GM12892 (cell line): ENCODE measurements at places on chromosomes 11 and 22.

- no peak for DNase-seq
These were observed 283.5 kb downstream of the SWAP70 start for GRCh38 chr11:9947231-9947864.

GRCh38 chr11:98434296-98434695 lies 586.5 kb upstream of the CNTN5 start:
- DNase-seq, result no peak

DNA sequence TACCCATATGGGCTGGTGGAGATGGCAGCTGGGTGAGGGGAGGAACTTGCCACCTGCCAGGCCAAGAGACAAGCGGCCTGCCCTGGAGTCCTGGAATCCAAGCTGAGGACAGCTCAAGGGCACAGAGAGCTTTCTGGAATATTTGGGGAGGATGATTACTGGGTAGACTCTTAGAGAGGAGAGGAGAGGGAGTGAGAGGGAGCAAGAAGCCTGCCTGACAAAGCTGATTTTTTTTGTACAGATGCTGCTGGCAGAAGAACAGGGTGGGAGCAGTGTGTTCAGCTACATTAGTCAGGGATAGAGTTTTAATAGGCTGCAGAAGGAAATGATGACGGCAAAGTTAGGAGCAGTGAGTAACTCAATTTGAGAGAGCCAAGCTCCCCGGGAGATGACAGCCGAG lies 299.3 kb downstream of the NXPE2 start:
- DNase-seq, result no peak

- no peak for DNase-seq
These were observed 4.7 kb downstream of the DDIAS start for GRCh38 chr11:82906236-82906635.

GRCh38 chr11:65298131-65298535 lies 16.5 kb upstream of the CDC42EP2 start:
- DNase-seq, result no peak

- DNase-seq, result no peak
These were observed 52.2 kb downstream of the ANO5 start for GRCh38 chr11:22244986-22245592.

DNA sequence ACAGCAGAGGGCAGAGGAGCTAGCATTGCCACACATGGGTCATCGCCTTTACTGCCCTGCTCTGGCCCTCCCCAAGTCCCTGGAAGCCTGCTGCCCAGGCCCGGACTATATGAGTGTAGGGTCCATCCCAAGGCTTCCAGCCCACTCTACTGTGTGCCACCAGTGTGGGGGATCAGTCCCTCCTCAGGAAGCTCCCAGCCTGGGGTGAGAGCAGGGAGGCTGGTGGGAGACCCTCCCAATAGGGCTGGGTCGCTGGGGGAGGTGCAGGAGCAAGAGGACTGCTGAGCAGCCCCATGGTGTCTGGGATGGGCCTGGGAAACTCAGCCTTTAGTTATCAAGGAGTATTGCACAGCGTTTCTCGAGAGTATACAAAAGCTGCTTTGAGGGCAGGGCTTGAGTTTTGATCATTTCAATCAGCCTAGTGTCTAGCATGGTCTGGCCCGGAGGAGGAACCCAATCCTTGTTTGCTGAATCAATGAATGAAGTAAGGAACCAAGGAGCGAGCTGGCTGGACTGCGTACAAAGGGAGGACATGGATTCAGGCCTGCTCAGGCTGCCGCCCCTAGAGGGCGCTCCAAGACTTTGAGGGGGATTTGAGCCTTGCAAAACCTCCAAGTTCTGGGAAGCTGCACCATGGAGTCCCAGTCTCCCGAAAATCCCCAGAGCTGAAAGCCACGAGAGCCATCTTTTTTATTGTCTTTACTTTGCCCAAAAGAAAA lies 89.0 kb upstream of the PARVA start:
- DNase-seq, result peak; percentile 63

- no peak for DNase-seq
These were observed 78.8 kb upstream of the NECTIN1 start for GRCh38 chr11:119807841-119808240.

DNA sequence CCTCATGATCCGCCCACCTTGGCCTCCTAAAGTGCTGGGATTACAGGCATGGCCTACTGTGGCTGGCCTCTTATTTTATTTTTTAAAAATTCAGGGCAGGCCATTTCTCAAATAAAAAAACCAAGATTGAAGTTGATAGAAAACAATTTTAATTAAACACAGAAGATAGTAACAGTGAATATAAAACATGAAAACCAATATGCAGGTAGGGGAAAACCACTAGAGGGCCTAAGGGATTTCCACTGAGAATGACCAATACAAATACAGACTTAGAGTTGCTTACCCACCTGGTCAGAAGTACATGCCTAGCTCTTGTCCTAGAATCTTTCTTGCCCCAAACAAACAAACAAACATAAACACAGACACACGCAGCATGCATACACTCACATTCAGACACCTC lies 1.7 kb upstream of the RTCB start:
- DNase-seq, result no peak

- DNase-seq, result no peak
These were observed 849 bp upstream of the APOBEC3B start for GRCh38 chr22:38981005-38981991.

GRCh38 chr11:19933801-19934488 lies 221.3 kb downstream of the NAV2 start:
- no peak for DNase-seq

GRCh38 chr11:48116437-48117228 lies 100.0 kb upstream of the OR4B1 start:
- DNase-seq, result no peak

- no peak for DNase-seq
These were observed 573.6 kb downstream of the BUD13 start for GRCh38 chr11:116199182-116199581.

DNA sequence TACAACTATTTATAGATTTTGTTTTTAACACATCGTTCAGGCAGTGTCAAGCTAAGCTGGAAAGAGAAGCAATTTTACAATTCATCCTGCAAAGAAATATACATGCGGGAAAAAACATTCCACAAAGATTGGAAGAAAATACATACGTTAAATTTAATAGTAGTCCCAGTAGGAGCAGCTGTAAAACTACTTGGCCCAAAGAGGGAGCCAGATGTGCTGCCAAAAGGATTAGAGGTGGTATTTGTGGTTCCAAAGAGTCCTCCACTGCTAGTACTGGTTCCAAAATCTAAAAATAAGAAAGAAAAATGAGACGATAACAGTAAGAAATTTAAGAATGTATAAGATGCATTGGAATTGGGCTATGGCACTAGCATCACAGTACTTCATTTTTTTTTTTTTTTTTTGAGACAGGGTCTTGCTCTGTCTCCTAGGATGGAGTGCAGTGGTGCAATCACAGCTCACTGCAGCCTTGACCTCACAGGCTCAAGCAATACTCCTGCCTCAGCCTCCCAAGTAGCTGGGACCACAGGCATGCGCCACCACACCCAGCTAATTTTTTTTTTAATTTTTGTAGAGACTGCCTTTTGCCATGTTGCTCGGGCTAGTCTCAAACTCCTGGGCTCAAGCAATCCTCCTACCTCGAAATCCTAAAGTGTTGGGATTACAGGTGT lies 21.5 kb downstream of the NUP98 start:
- no peak for DNase-seq

DNA sequence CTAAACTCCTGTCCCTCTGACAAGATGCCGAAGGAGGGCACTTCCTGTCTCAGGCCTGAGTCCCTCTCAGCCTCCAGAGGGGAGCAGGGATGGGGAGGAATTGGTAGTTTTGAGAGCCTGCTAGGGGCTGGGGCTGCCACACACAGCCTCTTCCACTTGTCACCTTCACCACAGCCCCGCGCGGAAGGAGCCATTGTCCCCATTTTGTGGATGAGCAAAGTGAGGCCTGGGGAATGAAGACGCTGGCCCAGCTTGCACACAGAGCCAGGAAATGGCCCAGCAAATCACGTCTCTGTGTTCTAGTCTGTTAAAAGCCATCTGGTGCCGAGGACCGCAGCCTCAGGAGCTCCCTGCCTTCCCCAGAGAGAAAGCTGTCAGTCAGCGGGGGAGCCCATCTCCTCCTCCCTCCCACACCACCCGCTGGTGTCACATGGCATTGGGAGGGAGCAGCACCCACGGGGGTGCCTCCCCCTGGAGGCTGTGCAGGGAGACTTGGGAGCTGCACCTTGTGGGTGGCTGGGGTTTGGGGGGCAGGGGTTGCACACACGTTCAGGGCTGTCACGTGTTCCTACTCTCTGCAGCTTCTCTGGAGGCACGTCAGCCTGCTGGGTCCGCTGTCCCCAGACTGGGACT lies 34.6 kb downstream of the RASD2 start:
- DNase-seq, result no peak

- no peak for DNase-seq
These were observed 238.7 kb upstream of the PLET1 start for GRCh38 chr11:112499153-112499880.

GRCh38 chr11:69115586-69116560 lies 39.9 kb upstream of the SMIM38 start:
- no peak for DNase-seq

DNA sequence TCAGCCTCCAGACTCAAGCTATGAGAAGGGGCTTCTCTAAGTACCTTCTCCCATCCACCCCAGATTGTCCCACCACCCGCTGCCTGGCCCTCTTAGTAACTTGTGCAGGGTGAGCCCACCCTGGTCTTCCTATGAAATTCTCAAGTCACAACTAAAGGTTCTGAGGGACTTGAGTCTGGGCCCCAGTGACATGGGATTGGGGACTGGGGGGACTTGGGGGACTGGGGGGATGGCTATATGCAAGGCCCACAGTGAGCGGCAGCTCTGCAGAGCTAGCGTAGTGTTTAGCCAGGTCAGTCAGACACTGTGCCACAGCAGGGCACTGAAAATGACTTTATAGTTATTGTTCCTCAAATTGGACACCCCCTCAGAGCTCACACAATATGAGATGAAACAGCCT lies 622.3 kb upstream of the CADM1 start:
- DNase-seq, result no peak

DNA sequence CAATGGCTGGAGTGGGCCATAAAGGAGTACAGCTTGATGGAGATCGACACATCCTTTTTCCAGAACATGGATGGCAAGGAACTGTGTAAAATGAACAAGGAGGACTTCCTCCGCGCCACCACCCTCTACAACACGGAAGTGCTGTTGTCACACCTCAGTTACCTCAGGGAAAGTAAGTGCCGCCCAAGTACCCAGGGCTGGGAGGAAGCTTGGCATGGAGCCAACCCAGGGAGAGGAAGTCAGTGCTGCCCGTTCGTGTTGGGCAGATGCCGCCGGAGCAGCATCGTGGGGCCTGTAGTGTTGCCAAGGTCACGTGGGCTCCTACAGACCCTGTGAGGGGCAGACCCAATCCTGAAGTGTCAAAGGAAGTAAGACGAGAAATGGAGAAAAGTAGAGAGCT lies 78.9 kb downstream of the FLI1 start:
- no peak for DNase-seq

DNA sequence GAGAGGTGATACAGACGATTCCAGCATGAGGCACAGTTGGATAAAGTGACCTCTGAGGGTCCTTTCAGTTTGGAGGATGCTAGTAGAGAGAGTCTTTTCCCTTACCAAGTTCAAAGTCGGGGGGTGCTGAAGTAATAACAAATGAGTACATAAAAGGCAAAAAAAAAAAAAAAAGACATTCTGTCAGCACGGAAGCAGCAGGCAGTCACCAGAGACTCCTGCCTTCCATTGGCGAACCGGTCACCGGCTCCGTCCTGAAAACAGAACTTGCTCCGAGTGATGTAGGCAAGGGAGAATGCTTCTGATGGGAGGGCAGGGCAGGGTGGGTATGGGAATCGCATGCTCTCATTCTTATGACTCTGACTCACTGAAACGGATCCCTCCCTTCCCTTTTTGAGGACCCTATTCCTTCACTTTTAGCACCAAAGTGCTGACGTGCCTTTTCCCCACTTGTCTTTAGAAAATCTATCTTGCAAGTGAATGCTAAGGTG lies 65.9 kb downstream of the PRR5L start:
- no peak for DNase-seq
